H4 (cell line): ENCODE measurements at places on chromosomes 11 and 22.

GRCh38 chr22:34880662-34881061, 185.3 kb upstream of the ISX start:
- no peak for DNase-seq

DNA sequence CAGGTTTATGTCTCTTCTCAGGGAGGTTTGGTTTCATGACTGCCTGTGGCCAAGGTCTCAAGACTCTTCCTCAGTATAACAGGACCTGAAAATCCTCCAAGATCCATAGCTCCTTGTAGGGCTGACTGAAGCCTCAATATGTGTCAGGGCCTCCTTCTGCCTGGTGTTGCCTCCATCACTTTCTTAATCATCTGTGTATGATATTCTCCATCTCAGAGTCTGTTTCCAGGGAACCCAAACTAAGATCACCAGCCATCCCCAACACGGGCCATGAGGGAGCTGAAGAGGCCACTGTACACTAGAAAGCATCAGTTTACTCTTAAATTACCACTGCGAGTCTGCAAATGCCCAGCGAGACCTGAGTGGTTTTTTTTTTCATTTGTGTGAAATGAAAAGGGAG, 17.7 kb downstream of the GGTLC2 start:
- DNase-seq: no peak

DNA sequence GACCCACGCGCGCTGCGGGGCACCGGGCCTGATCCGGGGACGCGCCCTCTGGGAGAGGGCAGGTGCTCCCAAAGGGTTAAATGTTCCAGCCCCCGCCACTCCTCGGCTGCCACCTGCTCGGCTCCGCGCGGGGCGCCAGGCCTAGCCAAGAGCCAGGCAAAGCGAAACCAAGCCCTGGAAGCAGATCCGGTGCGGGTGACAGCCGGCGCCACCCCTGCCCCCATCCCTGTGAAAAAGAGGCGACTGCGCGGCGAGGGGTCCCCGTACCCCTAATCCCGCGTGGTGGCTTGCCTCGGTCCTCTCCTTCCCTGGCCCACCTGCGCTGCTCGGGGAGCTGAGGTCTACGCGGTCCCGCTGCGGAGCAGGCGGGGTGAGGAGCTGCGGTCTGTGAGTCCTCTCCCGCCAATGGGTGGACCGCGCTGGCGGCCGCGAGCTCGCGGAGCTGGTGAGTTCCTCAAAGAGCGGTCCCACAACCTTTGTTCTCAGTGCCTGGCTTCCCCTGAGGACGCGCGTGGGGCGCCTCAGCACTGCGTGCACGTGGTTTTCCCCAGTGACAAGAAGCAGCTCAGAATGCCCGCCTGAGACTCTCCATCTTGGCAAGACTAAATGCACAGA, at the start of gene ME3:
Gene ME3 (minus strand): TSS at position 610 of the 615 bp plus-strand sequence.
- no peak for DNase-seq

- DNase-seq: no peak
Measured at GRCh38 chr11:122743949-122744348, 88.4 kb downstream of the UBASH3B start.

DNA sequence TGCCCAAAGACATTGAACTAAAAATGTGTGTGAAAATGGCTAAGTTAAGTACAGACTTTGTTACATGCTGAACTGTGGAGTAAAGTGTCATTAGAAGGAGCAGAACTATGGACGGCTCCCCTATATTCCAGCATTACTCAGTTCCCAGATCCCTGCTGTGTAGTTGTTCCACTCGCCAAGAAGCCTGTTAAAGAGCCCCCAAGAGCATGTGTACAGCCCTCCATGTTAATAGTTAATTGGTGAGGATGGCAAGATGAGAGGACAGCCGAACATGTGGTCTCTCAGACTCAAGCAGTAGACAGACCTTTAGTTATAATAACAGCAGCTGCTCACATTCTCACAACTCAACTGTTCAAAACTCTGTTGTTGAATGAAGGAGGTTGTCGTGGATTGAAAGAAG, 127.4 kb downstream of the ELP4 start:
- no peak for DNase-seq

- no peak for DNase-seq
Measured at GRCh38 chr11:46564459-46564858, 29.4 kb downstream of the AMBRA1 start.

DNA sequence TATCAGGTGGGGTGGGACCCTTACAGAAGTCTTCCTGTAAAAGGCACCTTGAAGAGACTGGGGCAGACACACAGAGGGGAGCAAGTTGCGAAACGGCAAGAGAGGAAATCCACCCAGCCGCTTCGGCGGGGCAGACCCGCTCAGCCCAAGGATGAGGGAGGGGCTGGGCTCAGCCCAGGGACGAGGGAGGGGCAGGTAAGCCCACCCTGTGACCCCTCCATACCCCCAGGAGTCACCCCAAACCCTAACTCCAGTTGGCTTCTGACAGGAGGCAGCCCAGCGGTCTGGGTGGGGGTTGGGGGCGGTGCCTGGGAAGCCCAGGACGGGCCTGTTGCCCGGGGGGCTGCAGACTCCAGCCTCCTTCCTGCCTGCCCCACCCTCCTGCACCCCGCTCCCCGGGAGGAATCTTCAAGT, 965 bp downstream of the OSBPL5 start:
- no peak for DNase-seq

DNA sequence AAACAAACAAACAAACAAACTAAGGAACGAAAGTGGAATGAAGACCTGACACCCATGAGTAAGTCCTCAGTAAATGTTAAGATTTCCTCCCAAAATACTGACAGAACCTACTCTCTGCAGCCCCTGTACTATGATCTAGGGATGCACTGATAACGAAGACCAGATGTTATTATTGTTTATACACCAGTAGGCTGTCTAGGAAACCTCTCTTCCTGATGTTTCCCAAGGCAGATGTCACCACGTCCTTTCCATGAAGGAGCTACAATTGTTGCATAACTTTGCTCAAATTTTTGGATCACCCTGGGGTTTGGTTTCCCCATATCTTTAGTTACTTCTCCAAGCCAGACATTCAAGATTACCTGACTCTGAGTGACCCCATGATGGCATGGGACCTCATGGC, 340.7 kb downstream of the MIAT start:
- no peak for DNase-seq

DNA sequence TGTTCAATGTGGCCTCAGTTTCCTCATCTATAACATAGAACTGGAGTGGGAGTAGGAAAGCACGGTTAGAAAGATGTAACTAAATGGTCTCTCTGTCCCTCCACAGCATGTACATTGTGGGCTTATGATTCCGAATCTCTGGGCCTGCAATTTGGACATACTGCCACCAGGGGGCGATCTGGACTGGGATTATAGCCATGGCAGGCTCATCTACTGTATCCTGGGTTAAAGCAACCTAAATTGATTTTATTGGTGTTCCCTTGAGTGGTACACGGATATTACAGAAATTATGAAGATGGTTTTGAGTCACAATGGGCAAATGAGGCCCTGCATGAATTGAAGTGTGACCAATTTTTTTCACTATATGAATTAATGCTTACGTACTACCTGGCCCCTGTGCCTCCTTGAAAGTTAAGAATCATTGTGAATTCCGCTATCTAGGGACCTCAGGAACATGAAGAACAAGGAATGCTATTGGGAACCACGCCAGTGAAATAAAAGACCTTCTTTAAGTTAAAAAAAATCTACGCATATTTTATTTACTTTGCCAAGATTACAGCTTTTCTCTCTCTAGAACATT, 32.9 kb downstream of the TST start:
- DNase-seq: no peak

DNA sequence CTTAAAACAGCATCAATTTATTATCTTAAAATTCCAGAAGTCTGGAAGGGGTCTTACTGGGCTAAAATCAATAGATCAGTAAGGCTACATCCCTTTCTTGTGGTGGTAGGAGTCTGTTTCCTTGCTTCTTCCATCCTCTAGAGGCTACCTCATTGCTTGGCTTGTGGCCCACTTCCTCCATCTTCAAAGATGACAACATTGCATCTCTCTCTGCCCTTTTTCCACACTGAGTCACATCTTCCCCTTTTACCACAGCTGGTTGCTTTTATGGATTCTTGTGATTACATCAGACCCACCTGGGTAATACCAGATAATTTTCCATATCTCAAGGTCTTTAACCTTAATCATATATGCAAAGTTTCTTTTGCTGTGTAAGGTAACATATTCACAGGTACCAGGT, 60.9 kb downstream of the GRIA4 start:
- DNase-seq: no peak

GRCh38 chr22:38238519-38239071, 34.2 kb downstream of the TMEM184B start:
- no peak for DNase-seq

DNA sequence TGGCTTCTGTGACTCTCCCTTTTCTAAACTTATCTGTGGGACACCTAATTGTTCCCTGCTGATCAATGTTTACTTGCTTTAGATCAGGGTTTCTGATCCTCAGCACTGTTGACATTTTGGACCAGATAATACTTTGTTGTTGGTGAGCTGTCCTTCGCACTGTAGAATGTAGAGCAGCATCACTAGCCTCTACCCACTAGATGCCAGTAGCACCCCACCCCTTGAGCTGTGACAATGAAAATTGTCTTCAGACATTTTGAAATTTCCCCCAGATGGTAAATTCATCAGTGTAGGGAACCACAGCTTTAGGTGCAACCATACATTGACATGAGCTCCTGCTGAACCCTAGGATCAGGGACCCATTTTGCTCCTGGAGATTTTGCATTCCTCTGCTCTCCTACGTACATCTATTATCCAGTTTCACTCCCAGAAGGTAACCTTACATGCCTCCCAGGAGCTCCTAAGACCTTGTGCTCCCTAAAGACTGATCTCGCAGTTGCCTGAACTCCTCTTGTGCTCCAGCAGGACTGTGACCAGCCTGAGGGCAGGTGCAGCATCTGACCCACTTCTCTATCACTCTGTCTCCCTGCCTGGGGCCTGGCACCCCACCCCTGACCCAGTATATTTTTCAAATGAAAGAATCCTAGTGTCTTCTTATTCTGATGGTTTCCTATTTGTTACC, 107.8 kb downstream of the FAR1 start:
- DNase-seq: no peak

- DNase-seq: no peak
Measured at GRCh38 chr11:7457211-7457610, 28.1 kb upstream of the OLFML1 start.

DNA sequence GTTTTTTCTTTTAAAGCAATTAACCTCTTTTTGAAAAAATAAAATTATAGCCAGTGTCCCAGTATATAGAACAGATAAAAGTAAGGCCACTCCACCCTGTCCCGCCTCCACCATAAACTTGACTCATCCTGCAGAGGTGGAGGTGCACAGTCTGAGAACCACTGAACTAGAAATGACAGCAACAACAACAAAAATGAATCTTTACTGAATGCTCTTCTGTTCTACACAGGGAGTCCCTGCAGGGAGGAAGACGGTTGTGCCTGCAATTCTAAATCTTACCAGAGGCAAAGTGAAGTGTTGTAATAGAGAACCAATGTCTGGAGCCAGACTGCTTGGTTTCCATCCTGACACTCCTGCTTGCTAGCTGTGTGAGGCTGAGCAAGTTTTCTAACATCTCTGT, 162.3 kb downstream of the FBXO7 start:
- no peak for DNase-seq

DNA sequence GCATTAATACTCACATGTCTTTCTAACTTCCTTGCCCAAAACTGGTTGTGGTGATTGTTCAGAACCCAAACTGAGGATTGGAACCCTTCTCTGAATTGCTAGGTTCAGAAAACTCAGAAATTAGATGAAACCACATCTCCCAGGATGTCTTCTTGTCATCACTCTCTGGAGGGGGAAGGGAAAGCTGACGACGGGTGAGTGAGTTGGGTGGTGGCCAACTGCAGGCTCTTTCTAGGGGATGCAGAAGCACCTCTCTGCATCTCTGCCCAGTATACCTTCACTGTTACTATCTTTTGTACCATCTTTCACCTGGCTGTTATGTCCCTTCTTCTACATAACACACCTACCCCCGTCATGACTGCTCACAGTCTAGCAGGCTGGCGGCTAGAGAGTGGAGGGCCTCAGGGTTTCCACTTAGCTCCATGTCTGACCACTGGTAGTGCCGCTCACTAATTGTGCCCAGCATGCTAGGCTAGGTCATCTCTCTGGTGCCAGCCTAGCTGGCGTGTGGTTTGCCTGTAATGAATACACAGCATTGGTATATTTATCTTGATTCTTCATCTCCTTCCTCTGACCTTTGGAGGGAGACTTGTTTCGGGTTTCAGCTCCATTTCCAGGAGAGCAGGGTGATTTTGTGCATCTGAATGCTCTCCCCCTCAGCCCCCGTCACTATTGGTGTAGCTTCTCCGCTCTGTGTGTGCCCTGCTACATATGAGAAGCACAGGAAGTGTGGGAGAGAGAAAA, 7.3 kb downstream of the GRAMD1B start:
- DNase-seq: no peak

DNA sequence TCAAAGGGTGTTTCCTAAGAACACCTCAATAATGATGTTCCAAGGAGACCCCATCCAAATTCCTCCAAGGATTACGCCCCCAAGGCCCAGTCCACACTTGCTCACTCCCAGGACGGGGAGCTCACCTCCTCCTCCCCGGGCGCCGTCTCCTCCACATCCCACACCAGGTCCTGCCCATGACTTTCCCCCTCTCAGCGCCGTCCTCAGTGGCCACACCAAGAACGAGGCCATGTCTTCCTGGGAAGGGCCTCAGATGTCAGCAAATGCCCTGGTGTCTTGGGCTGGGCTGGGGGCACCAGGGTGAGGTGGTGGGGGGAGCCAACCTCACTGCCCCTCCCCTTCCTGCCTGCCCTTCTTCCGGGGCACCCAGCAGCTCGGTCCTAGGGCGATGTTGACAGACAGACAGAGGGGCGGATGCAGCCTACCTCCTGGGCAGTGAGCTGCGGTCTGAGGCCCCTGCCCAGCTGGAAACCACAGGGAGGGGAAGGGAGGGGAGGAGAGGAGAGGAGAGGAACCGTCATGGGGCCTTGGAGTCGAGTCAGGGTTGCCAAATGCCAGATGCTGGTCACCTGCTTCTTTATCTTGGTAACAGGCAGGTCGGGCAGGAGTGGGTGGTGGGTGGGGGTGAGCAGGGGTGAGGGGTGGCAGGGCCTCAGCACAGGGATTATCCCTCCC, at the start of the genes C11orf21 and TSPAN32:
Gene C11orf21 (minus strand): TSS at position 288 of the 675 bp plus-strand sequence. CDS start 110 bp downstream, at position 178.
Gene TSPAN32 (plus strand): TSS at position 383 of the 675 bp plus-strand sequence. CDS start 137 bp downstream, at position 520.
- DNase-seq: peak; percentile 93

GRCh38 chr22:33906475-33906874, 13.8 kb downstream of the LARGE1 start:
- DNase-seq: no peak

GRCh38 chr11:131089727-131090245, 173.5 kb upstream of the SNX19 start:
- DNase-seq: no peak

GRCh38 chr11:126083829-126084607, 21.4 kb upstream of the CDON start:
- DNase-seq: no peak
